ENCODE measurements at places on chromosomes 5 and 9. TPM values are rescaled to one million over a fixed set of nuclear protein-coding genes. Genes with fewer than 3 reads are reported as not detected.

GRCh38 chr5:88830567-88830966, 52.4 kb downstream of the MEF2C start:
- no peak for DNase-seq
- H3K36me3 ChIP-seq: no peaks in the 10 kb centered on the region
- no peaks in the 10 kb centered on the region for H3K27me3 ChIP-seq

- no peak for DNase-seq
- H3K4me3 ChIP-seq: no peak overlapping the region
- H3K4me1 ChIP-seq: peaks cover 21% of the 10 kb centered on the region
- no peak overlapping the region for H3K27ac ChIP-seq
These were observed 18.4 kb upstream of the DENND1A start for GRCh38 chr9:123948286-123948685.

The LRRC14B gene
- total RNA-seq: not detected

DNA sequence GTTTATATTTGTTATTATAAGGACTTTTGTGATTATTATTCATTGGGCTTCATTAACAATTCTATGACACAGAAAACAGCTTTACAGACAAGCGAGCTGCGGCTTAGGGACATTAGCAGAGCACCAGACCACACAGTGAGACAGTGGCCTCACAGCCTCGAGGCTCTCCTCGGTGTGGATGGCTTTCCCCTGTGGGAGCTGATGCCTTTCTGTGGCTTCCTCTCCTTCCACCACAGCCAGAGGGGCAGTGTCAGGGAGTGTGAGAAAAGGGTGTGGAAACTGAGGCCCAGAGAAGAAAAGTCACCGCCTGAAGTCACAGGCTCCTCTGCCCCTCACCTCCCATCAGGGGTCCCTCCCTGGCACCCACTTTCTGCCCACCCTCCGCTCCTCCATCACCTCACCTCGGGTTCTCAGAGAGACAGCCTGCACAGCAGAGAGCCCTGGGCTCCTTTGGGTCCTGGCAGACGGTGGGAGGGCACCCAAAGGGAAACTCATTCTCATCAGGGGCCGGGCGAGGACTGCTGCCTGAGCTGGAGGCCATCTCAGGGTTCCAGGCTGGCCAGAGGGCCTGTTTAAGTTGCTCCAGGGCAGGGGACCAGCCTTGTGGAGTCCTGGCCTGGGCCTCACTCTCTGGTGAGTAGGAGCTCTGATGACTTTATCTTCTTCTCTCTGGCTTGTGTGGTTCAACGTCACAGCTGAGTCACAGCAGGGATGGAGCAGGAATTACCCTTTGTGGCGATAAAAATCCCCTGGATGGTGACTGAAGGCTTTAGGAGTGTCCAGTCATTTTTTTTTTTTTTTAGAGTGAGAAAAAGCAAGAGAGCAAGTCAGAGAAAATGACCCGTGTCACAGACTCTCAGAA, 830 bp downstream of the TRAF1 start:
- no peak for DNase-seq
- H3K27ac ChIP-seq: no peak overlapping the region
- H3K4me1 ChIP-seq: peaks cover 26% of the 10 kb centered on the region
- peaks cover 2% of the 10 kb centered on the region for H3K27me3 ChIP-seq
- no peak overlapping the region for H3K4me3 ChIP-seq
- H3K36me3 ChIP-seq: no peaks in the 10 kb centered on the region

DNA sequence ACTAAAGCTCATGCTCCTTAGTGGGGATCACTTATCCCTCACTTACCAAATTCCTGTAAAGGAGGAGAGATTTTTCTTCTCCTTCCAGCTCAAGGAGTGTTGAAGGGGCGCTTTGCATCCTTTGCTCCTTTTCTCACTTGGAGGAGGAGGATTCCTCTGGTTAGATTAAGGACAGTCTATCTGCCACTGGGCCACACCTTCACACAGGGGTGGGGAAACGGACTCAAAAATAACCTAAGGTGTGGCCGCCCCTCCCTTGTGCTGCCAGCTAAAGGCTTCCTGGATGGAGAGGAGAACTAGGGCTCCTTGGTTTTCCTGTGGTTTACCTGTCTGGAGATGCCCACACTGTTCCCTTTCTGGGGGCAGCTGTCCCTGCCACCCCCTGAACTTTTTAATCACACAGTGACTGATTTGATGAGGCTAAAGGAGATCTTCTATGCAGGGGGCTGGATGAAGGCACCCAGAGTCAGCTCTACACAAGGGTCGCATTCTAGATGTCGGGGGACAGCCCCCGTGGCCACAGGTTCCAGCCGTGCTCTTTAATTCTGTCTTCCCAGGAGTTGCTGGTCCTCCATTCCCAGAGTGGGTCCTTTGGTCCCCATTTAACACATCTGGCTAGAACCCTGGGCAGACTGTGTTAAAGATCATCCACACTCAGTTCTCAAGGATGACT, 14.4 kb downstream of the GLRX start:
- no peaks in the 10 kb centered on the region for H3K36me3 ChIP-seq
- no peak overlapping the region for H3K4me3 ChIP-seq
- no peaks in the 10 kb centered on the region for H3K27me3 ChIP-seq

GRCh38 chr5:158594595-158595242, 505.0 kb downstream of the EBF1 start:
- H3K4me1 ChIP-seq: no peaks in the 10 kb centered on the region
- no peaks in the 10 kb centered on the region for H3K27me3 ChIP-seq
- no peak for DNase-seq
- H3K36me3 ChIP-seq: no peaks in the 10 kb centered on the region

The TEX48 gene
- not detected for total RNA-seq

DNA sequence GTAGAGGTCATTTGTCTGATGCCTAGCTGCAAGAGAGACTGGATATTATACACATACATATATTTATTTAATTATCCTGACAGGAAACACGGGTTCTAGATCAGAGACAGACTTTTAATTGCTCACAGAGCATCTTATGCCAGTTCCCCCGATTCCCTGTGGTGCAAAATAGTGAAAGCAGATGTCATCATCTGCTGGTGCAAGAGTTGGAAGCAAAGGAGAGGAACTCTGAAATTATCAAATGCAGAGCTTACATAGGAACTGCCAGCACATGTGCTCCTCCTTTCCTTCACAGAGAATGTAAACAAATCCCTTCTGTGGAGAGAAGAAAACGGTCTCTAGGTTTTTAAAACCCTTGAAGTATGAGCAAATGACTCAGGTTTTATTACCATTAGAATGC, 69.3 kb downstream of the DTWD2 start:
- no peak overlapping the region for H3K4me3 ChIP-seq
- H3K36me3 ChIP-seq: no peaks in the 10 kb centered on the region
- H3K27ac ChIP-seq: no peak overlapping the region
- DNase-seq: no peak
- no peaks in the 10 kb centered on the region for H3K4me1 ChIP-seq

The PCDHA1 gene
- total RNA-seq: not detected

GRCh38 chr5:143161885-143162540, 241.5 kb downstream of the NR3C1 start:
- no peak overlapping the region for H3K27ac ChIP-seq
- peaks cover 20% of the 10 kb centered on the region for H3K4me1 ChIP-seq
- peak; percentile 16 for DNase-seq
- H3K36me3 ChIP-seq: no peaks in the 10 kb centered on the region
- H3K27me3 ChIP-seq: no peaks in the 10 kb centered on the region

All from HepG2 (cell line).